Mesenteric fat pad (tissue), 1 donor: ENCODE measurements at places on chromosomes 3 and 15.

- no peak for DNase-seq
Observed at GRCh38 chr15:81955382-81956062, 90.3 kb downstream of the MEX3B start.

DNA sequence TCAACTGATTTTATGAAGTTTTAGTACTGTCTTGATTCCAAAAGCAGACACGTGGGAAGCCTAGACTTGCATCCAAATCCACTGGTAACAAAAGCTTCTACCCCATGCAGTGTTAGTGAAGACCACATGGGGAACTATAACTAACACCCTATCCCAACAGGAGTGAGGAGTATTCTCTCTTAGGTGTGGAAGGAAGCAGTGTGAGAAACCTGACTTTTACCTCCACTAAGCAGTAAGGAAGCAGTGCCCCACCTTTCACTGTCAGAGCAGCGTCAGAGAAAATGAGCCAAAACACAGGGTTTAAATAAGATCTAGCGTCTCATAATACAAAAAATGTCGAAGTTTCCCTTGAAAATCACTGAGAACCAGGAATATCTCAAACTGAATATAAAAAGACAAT is 60.5 kb downstream of the DLG1 start:
- no peak for DNase-seq

- no peak for DNase-seq
Observed at GRCh38 chr3:58973796-58974195, 76.0 kb downstream of the CFAP20DC start.

GRCh38 chr3:194814878-194815357 is 129.2 kb downstream of the FAM43A start:
- DNase-seq, result peak; percentile 57

DNA sequence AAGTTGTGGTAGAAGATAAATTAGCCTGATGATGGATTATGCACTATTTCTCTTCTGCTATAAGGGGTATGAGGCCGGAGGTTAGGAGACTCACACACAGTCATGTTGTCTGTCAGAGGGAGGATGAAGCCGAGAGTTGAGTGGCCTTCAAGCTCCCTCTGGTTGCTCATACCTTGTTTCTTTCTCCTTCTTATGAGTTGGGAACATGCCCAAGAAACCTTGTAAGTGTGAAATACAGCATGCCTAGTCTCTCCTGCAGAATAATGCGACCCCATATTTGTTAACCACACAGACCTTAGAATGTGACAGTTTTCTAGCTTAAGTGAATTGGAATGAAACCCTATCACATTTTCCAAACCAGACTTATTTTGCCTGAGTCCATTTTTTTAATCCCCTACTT is 366.7 kb downstream of the PTPRG start:
- DNase-seq, result no peak

- DNase-seq, result no peak
Observed at GRCh38 chr3:151109286-151109800, 23.9 kb downstream of the MED12L start.

- DNase-seq, result no peak
Observed at GRCh38 chr3:171827836-171828458, 15.2 kb upstream of the TMEM212 start.

- DNase-seq, result no peak
Observed at GRCh38 chr3:186517218-186517617, 27.0 kb downstream of the CRYGS start.

GRCh38 chr3:20173844-20174410 is 12.1 kb downstream of the SGO1 start:
- DNase-seq, result no peak

GRCh38 chr3:25235466-25235865 is 192.6 kb upstream of the RARB start:
- DNase-seq, result no peak

DNA sequence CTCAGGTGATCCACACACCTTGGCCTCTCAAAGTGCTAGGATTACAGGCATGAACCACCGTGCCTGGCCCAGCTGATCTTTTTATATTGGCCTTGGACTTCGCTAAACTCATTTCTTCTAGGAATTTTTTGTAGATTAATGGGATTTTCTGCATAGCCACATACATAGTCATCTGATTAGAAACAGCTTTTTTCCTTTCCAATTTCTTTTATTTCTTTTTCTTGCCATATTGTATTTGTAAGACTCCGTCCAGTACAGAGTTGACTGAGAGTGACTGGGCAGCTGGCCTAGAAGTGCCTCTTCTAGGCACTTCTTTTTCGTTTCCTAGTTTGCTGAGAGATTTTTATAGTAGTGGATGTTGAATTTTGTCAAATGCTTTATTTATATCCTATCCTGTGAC is 37.4 kb downstream of the ARIH1 start:
- no peak for DNase-seq

- no peak for DNase-seq
Observed at GRCh38 chr3:111979434-111980038, 710 bp downstream of the ABHD10 start.

- no peak for DNase-seq
Observed at GRCh38 chr15:51049081-51049480, 45.6 kb downstream of the TNFAIP8L3 start.

DNA sequence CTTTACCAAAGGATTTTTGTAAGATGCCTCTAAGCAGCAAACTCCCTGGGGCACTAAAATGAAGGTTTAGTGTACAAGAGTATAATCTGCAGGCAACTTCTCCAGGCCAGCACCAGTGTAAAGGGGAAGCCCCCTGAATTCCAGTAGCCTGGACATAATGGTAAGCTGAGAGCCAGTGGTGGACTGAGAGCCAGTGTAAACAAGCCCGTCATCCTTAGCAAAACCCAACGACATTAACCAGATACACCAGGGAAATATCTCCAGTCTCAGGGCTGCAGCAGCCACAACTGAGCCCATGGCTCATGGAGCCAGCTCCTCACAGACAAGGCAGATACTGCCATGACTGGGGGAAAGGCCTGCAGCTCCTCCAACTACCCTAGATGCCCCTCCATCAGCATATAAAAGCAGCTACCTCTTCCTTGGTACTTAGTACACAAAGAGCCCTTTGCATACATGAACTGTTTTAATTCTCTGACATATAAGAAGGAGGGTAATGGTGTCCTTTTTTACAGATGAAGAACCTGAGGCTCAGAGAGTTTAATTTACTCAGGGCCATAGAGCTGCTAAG is 21.7 kb downstream of the PARP16 start:
- DNase-seq, result no peak

- no peak for DNase-seq
Observed at GRCh38 chr3:157393113-157393512, 43.5 kb upstream of the PTX3 start.

DNA sequence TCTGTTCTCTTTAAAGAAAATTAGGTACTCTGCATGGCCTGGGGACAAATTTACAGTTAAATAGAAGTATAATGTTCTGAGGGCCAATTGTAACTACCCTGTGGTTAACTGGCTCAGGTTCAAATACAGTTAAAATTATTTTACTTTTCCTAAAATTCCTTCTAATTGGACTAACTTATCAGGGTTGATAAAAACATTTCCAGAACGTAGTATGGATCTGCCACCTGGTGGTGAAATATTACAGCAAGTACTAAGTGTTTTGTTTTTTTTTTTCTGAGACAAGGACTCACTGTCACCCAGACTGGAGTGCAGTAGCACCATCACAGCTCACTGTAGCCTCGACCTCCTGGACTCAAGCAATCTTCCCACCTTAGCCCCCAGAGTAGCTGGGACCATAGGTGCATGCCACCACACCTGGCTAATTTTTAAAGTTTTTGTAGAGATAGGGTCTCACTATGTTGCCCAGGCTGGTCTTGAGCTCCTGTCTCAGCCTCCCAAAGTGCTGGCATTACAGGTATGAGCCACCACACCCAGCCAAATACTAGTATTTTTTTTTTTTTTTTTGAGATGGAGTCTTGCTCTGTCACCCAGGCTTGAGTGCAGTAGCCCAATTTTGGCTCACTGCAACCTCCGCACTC is 29.2 kb downstream of the NEO1 start:
- DNase-seq, result no peak

DNA sequence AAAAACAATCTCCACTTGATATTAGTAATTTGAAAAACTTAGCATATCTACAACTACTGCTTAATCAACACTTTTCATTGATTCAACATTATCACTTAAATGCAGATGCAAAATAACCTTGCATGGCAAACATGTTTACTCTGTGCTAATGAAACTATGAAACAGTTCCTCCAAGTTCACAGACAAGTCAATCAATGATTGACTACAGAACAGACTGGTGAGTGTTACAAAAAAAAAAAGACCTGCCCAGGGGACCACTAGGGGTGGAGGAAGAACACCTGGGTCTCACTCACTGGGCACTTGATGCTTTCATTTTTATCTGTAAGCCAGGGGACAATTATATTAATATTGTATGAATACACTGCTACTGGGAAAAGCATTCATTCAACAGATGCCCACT is 4.3 kb upstream of the NR2C2 start:
- no peak for DNase-seq

- peak; percentile 76 for DNase-seq
Observed at GRCh38 chr15:66095871-66096687, 157.5 kb downstream of the MEGF11 start.

GRCh38 chr3:18127174-18127858 is 297.8 kb downstream of the SATB1 start:
- no peak for DNase-seq

GRCh38 chr3:114207768-114208167 is 28.9 kb upstream of the DRD3 start:
- no peak for DNase-seq

DNA sequence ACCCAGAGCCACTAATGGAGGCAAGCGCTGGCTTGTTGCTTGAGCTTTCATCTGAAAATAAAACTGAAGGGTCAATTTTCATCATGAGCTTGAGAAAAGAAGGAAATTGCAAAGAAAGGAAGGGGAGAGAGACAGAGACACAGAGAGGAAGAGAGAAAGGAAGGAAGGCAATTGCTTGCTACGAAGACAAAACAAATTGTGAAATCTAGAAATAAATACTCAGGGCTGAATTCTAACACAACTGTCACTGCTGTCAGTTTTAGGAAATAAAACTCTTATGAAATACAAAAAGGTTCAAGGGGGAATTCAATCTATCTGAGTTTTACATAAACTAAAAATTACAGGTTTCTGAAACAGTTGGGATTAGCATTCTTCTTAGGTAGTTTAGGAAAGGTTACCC is 36.7 kb downstream of the FOXP1 start:
- DNase-seq, result no peak

DNA sequence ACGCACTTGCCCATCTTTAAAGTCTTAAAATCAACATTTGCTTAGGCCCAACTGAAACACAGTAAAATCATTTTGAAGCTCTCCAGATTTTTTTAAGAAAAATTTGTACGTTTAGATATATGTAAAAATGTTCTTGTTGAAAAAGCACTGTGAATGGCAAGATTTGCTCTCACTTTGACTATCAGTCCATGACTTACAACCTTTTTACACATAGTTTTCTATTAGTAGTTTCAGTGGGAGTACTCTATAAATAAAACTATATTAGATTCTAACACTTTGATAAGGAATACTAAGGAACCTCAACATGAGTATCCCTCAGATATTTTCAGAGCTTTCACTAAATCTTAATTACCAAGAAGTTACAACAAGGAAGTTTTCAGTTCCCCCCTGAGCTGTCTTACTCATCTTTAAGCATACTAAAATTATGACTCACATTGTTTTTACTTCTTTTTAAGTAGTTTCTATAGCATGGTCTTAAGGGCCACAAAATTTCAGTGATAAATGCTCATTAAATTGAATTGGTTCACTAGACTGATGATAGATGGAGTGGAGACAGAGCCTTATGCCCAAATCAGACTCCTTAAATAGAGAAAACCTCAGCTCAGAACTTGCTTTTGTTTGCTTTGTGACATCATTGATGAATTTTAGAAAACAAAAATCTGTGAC is 31.6 kb upstream of the RAP2B start:
- DNase-seq, result no peak

GRCh38 chr15:76987896-76988860 is 6.7 kb upstream of the PSTPIP1 start:
- peak; percentile 89 for DNase-seq

DNA sequence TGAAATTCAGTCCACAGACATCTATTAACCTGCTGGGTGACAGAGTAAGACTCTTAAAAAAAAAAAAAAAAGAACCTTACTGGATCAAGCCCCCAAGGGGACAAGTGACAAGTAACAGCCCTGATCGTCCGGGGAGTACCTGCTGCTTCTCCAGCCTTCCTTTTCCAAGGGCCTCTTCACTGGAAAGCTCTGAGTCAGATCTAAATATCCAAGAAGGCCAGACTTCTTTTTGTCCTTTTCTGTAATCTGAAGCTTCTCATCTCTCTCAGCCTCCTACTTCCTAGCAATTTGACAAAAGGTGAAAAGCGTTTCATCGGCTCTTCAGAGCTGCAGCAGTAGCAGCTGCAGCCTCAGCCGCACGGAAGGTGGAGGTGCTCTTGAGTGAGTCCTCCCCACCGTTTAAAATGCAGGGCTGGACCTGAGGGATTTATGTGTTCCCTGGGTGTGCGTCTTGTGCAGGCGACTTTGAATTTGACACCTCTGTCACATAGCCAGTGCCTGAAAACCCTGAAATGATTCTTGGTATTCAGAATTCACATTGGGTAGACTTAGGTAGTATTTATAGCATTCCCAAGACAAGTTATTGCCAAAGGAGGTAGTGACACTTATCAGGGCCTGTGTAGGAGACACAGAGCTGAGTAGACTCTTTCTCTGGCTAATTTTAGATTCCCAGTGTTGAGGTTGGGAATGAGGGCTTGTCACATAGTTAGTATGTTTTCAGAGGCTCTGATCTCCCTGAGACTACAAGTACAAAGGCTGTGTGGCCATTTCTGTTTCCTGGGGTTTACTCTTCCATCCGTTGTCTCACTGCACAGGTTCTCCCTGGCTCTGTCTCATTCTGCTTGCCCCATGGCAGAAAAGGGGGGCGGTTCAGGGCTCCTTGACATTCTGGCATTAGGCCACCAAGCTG is 291.2 kb upstream of the C2CD4B start:
- no peak for DNase-seq
